ENCODE measurements at places on chromosomes 7 and 10. TPM values are rescaled to one million over a fixed set of nuclear protein-coding genes. Genes with fewer than 3 reads are reported as not detected.

DNA sequence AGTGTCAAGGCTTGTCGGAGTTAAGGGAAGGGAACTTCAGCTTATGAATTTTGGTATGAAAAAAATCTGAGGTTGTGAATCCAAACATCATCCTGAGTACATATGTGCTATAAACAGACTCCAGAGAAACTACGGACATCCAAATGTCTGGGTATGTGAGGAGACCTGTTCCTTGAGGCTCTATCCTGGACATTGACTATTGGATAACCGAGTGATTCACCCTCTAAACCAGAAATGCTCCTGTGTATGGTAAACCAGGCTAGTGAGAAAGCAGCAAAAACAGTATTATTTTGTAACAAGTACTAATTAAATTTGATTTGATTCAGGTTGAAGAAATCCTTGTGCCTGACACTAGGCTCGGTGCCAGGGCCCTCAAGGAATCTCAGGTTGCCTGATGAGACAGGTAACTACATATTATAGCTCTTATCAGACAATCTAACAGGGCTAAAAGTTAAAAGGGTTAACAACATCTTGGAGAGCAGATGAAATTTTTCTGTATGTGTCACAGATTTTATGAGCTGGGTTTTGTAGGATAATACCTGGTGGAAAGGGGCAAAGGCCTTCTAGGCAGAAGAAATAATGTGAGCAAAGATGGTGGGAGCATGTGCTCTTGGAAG, 10.4 kb upstream of the STOX1 start:
- DNase-seq = no peak

EPO gene
- not detected for total RNA-seq

DNA sequence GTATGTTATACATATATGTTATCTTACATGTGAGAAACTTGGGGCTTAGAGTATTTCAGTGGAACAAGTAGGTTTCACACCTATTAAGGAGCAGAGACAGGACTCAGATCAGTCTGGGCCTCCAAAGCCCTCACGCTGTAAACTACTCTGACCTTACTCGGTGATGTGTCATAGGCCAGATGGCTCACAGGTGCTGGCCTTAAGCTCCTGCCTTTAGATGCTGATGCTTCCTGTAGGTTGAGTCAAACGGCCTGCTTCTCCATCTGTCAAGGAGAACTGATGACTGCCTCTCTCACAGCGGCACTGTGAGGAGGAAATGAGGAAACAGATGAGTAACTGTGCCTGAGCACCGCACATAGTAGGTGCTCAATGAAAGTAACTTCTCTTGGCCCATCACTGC, 312.6 kb upstream of the COBL start:
- no peak for DNase-seq

MRLN gene
- not detected for total RNA-seq

- no peak for DNase-seq
These were observed 125.4 kb downstream of the MAPK8 start for GRCh38 chr10:48431871-48432270.
